Activated T-cell treated with anti-CD3 and anti-CD28 coated beads, Interleukin-2, amount 50 U/mL, for 72 hours (primary cell): ENCODE measurements at places on chromosomes 2 and 18. TPM values are rescaled to one million over a fixed set of nuclear protein-coding genes. Genes with fewer than 3 reads are reported as not detected.

GRCh38 chr18:45621061-45621511 is 5.8 kb downstream of the SLC14A2 start:
- H3K4me3 ChIP-seq = no peak overlapping the region
- H3K27me3 ChIP-seq = peaks cover 16% of the 10 kb centered on the region
- DNase-seq = peak; percentile 40
- no peak overlapping the region for H3K27ac ChIP-seq
- H3K4me1 ChIP-seq = no peaks in the 10 kb centered on the region

- peaks cover 8% of the 10 kb centered on the region for H3K27me3 ChIP-seq
- H3K4me3 ChIP-seq = no peak overlapping the region
- H3K36me3 ChIP-seq = no peaks in the 10 kb centered on the region
- H3K27ac ChIP-seq = no peak overlapping the region
- H3K4me1 ChIP-seq = no peaks in the 10 kb centered on the region
Observed at GRCh38 chr2:118529908-118530599, 317.4 kb downstream of the EN1 start.

GRCh38 chr18:34709104-34709503 is 994 bp upstream of the DTNA start:
- no peaks in the 10 kb centered on the region for H3K4me1 ChIP-seq
- H3K27ac ChIP-seq = no peak overlapping the region
- peaks cover 10% of the 10 kb centered on the region for H3K27me3 ChIP-seq
- no peak for DNase-seq
- no peaks in the 10 kb centered on the region for H3K36me3 ChIP-seq

RBBP8 gene
- total RNA-seq = 57.2 TPM

- no peaks in the 10 kb centered on the region for H3K27me3 ChIP-seq
- H3K27ac ChIP-seq = no peak overlapping the region
- no peak for DNase-seq
- no peak overlapping the region for H3K4me3 ChIP-seq
- no peaks in the 10 kb centered on the region for H3K36me3 ChIP-seq
Observed at GRCh38 chr2:24439971-24440340, 51.1 kb upstream of the NCOA1 start.

DNA sequence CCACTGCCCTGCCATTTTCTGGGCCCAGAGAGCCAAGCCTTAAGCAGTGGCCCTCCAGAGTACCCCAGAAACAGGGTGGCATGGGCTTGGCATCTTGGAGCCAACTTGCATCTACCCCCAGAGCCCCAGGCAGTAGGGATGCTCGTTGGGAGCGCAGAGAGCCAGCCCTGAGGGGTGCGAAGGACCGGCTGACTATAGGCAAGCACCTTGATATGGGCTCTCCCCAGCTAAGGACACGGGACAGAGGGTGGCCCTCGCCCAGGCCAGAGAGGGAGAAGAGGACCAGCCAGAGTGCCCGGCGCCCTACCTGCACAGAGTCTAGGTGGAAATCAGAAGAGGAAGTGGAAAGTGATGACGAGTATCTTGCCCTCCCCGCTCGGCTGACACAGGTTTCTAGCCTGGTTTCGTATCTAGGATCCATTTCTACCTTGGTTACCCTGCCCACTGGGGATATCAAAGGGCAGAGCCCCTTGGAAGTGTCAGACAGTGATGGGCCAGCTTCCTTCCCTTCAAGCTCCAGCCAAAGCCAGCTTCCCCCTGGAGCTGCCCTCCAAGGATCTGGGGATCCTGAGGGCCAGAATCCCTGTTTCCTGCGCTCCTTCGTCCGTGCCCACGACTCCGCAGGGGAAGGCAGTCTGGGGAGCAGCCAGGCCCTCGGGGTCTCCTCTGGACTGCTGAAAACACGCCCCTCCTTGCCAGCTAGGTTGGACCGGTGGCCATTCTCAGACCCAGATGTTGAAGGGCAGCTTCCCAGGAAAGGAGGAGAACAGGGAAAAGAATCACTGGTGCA is 16.2 kb downstream of the CEP68 start:
- no peaks in the 10 kb centered on the region for H3K36me3 ChIP-seq
- no peak overlapping the region for H3K27ac ChIP-seq
- H3K27me3 ChIP-seq = no peaks in the 10 kb centered on the region
- no peak for DNase-seq

- no peak for DNase-seq
- no peak overlapping the region for H3K27ac ChIP-seq
- H3K27me3 ChIP-seq = peaks cover 42% of the 10 kb centered on the region
- H3K36me3 ChIP-seq = no peaks in the 10 kb centered on the region
Observed at GRCh38 chr2:12770300-12770968, 53.7 kb downstream of the TRIB2 start.

- no peaks in the 10 kb centered on the region for H3K4me1 ChIP-seq
- no peaks in the 10 kb centered on the region for H3K27me3 ChIP-seq
Observed at GRCh38 chr18:2087877-2088673, 483.2 kb downstream of the METTL4 start.

GRCh38 chr2:96772903-96773671 is 12.4 kb downstream of the CNNM4 start:
- peak; percentile 16 for DNase-seq
- H3K4me1 ChIP-seq = peaks cover 27% of the 10 kb centered on the region
- no peaks in the 10 kb centered on the region for H3K36me3 ChIP-seq
- no peaks in the 10 kb centered on the region for H3K27me3 ChIP-seq
- peak overlapping the region; percentile 25 for H3K27ac ChIP-seq
- peak overlapping the region; percentile 63 for H3K4me3 ChIP-seq

DNA sequence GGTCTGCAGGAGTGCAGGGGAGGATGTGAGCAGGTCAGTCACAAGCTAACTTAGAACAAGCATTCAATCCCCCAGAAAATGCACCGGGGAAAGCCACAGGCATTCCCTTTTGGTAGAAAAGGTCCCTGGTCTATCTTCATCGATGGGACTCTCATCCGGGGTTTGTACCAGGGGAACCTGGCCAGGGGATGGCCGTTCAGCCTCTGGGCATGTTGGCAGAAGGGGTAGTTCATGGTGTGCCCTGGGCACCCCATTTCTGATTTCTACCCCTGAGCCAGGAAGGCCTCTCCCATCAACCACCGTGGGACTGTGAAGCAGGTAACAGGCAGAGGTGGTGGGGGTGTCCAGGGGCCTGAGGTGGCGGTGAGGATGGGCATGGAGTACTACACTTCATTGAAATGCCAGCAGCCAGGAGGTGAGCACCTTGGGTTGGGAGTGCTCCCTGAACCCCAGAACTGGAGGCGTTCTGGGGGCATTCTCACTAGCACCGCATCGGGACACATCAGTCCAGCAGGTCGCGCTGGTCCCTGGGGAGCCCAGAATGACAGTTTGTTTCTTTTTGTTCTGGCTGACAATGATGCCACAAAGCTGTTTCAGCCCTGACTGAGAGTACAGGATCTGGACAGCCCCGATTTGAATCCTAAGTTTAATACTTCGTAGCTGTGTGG is 172.3 kb downstream of the SMAD7 start:
- no peak overlapping the region for H3K4me3 ChIP-seq
- H3K36me3 ChIP-seq = no peaks in the 10 kb centered on the region
- no peaks in the 10 kb centered on the region for H3K27me3 ChIP-seq

- peaks cover 28% of the 10 kb centered on the region for H3K27me3 ChIP-seq
- no peaks in the 10 kb centered on the region for H3K36me3 ChIP-seq
- DNase-seq = no peak
- no peak overlapping the region for H3K4me3 ChIP-seq
Observed at GRCh38 chr18:58996131-58996641, 131.5 kb downstream of the ZNF532 start.

DNA sequence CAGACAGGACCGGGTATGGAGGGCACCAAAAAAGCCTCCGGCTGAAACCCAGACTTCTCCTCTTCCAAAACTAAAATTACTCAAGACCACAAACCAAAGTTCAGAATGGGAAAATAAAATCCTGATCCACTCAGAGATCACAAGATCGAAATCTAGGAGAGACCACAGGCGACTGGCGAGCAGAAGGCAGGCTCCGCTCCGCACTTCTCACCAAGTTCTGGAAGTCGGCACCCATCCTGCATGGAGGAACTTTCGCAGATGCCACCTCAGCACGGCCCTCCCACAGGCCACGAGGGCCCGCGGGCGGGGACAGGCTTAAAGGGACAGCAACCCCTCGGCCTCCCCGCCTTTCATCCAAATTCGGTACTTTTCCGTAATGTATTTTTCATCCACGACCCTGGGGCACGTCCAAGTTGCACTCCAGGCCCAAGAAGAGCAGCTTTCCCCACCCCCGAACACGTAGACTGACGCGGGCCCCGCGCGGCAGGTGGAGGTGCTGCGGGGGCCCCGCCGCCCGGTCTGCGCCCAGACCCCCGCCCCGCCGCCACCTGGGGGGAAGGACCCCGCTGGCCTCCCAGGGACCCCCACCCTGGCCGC is 43.7 kb downstream of the HDLBP start:
- H3K27me3 ChIP-seq = no peaks in the 10 kb centered on the region
- H3K4me1 ChIP-seq = peaks cover 44% of the 10 kb centered on the region
- peak overlapping the region; percentile 83 for H3K4me3 ChIP-seq
- peak overlapping the region; percentile 88 for H3K27ac ChIP-seq
- DNase-seq = peak; percentile 71
- peaks cover 27% of the 10 kb centered on the region for H3K36me3 ChIP-seq

GRCh38 chr2:8003462-8004075 is 678.3 kb upstream of the ID2 start:
- H3K27ac ChIP-seq = no peak overlapping the region
- H3K4me3 ChIP-seq = no peak overlapping the region
- no peak for DNase-seq
- H3K27me3 ChIP-seq = no peaks in the 10 kb centered on the region
- peaks cover 28% of the 10 kb centered on the region for H3K4me1 ChIP-seq
- no peaks in the 10 kb centered on the region for H3K36me3 ChIP-seq

GRCh38 chr2:133477616-133477990 is 90.7 kb downstream of the NCKAP5 start:
- H3K27ac ChIP-seq = no peak overlapping the region
- no peak for DNase-seq
- H3K27me3 ChIP-seq = no peaks in the 10 kb centered on the region
- H3K36me3 ChIP-seq = no peaks in the 10 kb centered on the region
- no peak overlapping the region for H3K4me3 ChIP-seq

GRCh38 chr2:37652199-37652640 is 19.2 kb downstream of the CDC42EP3 start:
- peaks cover 17% of the 10 kb centered on the region for H3K36me3 ChIP-seq
- H3K27ac ChIP-seq = peak overlapping the region; percentile 44
- H3K27me3 ChIP-seq = no peaks in the 10 kb centered on the region
- DNase-seq = no peak
- H3K4me3 ChIP-seq = peak overlapping the region; percentile 9
